HTR-8/SVneo (cell line): ENCODE measurements at places on chromosomes 6 and 20.

GRCh38 chr6:5030596-5031136 lies 26.8 kb upstream of the RPP40 start:
- DNase-seq: peak; percentile 84

DNA sequence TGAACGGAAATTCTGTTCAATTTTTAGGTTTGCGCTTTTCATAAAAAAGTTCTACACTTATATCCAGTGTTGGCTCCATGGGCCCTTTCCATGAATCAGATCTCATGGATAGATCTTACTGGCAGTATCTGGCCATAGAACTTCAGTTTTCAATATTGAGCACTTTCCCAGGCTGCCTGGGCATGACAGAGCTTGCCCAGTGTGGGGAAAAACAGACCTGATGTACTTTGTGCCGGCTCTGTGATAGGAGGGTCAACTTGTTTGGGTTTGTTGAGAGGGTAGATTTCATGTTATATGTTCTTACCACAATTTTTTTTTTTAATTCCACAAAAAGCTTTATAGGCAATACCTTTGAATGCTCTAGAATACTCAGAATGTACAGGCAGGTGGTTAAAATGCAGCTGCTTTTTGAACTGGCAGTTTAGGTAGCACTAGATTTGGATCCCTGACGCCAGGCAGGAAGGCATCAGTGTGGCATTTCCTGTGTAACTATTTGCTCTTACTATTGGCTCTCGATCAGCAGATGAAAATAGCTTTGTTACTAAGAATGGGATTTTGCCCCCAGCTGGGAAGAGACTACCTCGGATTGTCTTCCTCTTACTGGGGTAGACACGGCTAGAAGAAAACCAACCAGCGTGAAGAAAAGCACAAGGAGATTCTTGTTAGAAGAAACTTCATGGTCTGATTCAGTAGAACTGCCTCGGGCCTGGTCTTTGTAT lies 404.9 kb upstream of the SOX4 start:
- DNase-seq: no peak

GRCh38 chr6:129212081-129212480 lies 329.1 kb downstream of the LAMA2 start:
- no peak for DNase-seq

DNA sequence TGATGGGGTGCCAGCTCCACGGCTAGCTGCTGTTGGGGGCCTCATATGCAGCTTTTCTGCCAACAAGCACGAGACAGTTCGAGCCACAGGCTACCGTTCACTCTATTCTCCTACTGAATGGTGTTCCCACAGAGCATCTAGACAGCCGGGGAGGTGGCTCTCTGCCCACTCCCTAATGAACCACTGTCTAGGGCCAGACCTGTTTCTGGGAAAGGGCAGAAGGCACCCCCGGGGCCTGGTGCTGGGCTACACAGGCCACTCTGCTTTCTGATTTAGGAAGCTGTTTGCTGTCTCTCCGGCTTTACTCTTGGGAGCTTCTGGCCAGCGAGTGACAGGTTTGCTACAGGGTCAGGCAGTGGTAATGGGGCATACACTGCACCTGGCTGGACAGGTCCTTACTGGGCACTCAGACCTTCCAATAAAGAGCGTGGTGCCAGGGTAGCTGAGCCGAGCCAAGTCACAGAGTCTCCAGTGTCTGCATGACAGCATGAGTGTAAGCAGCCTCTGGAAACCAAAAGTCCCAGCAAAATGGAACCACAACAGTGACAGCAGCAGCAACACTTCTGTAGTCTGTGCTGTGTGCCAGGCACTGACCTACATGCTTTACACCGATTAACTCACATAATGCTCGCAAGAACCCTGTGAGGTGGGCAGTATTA lies 8.4 kb downstream of the CCDC167 start:
- no peak for DNase-seq

GRCh38 chr20:1790386-1790785 lies 104.8 kb upstream of the SIRPA start:
- DNase-seq: no peak

DNA sequence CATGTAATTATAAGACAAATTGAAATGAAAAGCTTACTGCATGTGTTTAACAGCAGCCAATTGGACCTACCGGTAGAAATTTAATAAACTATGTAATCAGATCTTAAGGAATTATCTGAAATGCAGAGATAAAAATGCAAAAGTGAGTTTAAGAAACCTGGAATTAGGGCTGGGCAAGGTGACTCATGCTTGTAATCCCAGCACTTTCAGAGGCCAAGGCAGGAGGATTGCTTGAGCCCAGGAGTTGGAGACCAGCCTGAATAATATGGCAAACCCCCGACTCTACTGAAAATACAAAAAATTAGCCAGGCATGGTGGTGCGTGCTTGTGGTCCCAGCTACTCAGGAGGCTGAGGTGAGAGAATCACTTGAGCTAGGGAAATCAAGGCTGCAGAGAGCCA lies 74.1 kb downstream of the HFE start:
- DNase-seq: no peak

- DNase-seq: no peak
These were observed 80.1 kb downstream of the FYN start for GRCh38 chr6:111792914-111793700.

- DNase-seq: no peak
These were observed 2.5 kb downstream of the ZNF831 start for GRCh38 chr20:59165891-59166709.

DNA sequence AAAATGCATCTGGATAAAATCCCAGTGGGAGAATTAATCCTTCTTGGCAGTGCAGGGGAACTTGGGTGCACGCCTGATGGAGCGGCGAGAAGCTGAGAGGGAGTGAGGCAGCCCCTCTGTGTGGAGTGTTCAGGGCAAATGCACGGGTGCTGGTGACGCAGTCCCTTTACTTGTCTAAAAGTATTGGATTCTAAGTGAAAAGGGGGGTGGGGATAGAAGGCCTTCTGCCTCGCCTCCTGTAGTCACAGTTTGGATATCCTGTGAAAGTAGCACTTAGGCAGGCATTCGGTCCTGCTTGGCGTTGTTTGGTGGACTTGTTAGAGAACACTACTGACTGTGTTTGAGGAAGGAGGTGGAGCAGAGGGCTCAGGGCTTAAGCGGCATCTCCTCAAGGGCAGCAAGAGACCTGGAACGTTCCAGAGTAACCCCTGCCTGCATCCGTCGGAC lies 39.3 kb downstream of the PHACTR3 start:
- DNase-seq: no peak

GRCh38 chr20:45038745-45039474 lies 62.0 kb downstream of the KCNS1 start:
- no peak for DNase-seq

GRCh38 chr6:39143238-39143930 lies 28.4 kb upstream of the SAYSD1 start:
- DNase-seq: no peak

GRCh38 chr20:41141153-41141815 lies 3.9 kb downstream of the PLCG1 start:
- DNase-seq: no peak

DNA sequence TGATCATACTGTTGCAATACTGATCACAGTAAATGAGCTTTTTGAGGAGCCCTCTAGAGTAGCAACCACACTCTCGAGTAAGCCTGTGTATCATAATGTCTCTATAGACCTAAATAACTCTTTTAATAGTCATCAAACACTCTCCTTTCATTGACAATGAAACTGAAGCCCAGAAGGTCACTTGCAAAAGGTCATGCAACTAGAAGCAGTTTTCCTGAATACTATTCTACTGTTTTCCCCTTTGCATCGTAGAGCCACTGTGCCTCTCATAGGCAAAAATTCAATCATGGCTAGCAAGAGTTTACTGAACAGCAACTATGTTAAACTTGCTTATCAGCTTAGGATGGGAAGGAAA lies 105.3 kb downstream of the HIVEP2 start:
- DNase-seq: no peak

GRCh38 chr20:17617868-17618672 lies 48.2 kb downstream of the DSTN start:
- DNase-seq: no peak

- DNase-seq: peak; percentile 26
These were observed 173.2 kb downstream of the TMEM242 start for GRCh38 chr6:157150076-157150475.

- peak; percentile 31 for DNase-seq
These were observed 65.8 kb downstream of the EPB41L2 start for GRCh38 chr6:130997061-130997753.

DNA sequence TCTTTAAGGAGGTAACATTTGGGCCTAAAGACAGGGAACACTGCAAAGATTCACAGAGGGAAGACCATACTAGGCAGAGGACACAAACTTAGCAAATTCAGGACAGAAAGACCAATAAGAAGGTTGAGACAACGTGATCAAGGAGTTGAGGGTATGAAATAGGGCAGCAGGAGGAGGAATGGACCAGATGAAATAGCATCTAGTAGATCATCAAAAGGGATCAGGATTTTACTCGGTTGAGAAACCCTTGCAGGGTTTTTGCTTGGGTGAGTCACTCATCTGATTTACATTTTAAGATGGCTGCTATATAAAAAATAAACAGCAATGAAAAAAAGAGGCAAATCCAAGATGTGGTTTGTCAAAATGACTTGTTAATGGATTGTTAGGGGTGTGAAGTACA lies 4.7 kb downstream of the BCLAF1 start:
- DNase-seq: no peak

- DNase-seq: no peak
These were observed 156.1 kb upstream of the SMLR1 start for GRCh38 chr6:130671119-130671518.

GRCh38 chr6:65638047-65638831 lies 68.8 kb downstream of the EYS start:
- DNase-seq: peak; percentile 4

- no peak for DNase-seq
These were observed 24.2 kb upstream of the PCSK2 start for GRCh38 chr20:17202673-17203072.

DNA sequence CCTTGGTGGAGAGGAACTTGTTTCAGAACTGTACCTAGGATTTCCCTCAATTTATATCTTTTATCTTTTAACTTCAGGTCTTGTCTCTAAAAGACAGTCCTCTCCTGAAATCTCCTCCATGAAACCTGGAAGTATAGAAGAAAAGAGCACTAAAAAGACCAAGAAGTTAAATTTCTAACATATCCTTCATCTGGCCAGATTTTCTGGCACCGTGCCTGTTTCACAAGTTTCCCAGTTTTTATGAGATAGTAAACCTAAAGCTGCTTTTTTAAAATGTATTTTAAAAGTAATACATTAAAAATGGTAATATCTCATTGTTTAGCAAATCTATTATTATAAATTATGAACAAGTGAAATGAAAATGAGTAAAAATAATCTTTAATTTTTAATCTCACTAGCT lies 348.3 kb upstream of the RSPO3 start:
- DNase-seq: no peak

GRCh38 chr6:155194399-155194798 lies 69.4 kb upstream of the CLDN20 start:
- no peak for DNase-seq
